ENCODE measurements at places on chromosomes 16 and 17.

- DNase-seq, result peak; percentile 45
Observed at GRCh38 chr16:1333149-1333812, at the start of gene BAIAP3. Gene BAIAP3, plus strand, starts transcription at chr16:1333645. Its CDS starts 4,905 bp downstream, at chr16:1338550.

GRCh38 chr17:3754458-3755334 lies 31.0 kb downstream of the HASPIN start:
- no peak for DNase-seq

DNA sequence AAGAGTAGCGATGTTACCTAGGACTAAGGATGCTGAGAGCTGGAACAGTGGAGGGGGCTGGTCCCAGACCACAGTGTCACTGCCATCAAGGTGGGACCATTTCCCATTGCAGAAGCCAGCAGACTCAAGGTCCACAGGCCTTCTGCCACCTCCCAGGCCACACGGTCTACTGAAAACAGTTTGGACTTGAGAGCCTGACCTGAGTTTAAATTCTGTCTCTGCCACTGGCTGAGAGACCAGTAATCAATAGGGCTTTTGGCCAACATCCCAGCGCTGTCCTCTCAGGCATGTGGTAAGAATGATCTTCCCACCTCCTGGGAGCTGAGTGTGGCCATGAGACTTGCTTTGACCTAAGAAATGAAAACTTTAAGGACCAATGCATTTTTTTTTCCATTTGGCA lies 331.4 kb upstream of the CDH5 start:
- DNase-seq, result no peak

DNA sequence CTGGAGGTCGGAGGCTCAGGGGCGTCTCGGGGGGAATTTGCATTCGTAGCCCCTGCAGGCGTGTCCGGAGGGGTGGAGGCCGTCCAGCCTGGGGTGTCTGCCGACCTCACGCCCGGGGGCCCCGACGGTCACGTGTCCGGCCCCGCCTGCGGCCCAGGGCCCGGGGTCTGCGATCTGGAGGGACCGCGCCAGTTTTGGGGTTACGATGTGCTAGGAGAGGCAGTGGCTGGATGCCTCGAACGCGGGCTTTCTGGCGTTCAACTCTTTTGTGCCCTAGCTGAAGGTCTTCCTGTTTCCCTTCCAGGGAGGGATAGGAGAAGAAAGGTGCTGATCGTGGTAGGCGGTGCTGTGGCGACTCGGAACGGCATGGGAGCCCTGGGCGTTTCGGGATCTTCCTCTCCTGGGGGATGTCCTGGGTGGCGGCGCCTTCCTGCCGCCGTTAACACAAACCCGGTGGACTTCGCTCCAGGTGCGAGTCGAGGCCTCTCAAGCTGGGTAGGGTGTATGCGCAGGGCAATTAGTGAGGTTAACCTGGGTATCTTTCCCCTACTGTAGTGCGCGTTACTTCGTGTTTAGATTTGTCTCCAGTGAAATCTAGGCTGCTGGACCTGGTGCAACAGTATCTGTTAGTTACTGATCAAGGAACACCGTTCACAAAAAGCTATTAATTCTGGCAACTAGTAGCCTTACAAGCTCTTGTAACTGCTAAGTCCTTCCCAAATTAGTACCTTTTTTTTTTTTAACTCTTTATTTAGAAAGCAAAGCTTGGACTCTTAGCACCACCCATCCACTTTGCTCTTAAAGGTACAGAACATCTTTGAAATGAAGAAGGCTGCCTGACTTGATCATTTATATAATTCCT lies 1.3 kb downstream of the AKAP1 start:
- DNase-seq, result peak; percentile 59

DNA sequence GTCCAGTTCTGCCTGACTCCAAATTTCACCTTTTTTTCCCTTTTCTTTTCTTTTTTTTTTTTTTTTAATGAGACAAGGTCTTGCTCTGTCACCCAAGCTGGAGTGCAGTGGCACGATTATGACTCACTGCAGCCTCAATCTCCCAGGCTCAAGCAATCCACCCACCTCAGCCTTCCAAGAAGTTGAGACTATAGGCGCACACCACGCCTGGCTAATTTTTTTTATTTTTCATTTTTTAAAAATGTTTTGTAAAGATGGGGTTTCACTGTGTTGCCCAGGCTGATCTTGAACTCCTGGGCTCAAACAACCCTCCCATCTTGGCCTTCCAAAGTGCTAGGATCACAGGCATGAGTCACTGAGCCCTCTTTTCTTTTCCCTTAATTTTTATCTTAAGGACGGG lies 33.4 kb upstream of the RBBP6 start:
- no peak for DNase-seq

Data from NAMALWA (cell line).